EH (cell line): ENCODE measurements at places on chromosomes 4 and X.
A peak's percentile ranks its signal among the peaks of the same experiment; 100 is the strongest.

- DNase-seq: no peak
Observed at GRCh38 chr4:102454268-102454667, 46.9 kb upstream of the NFKB1 start.

GRCh38 chr4:48930654-48931053 lies 24.1 kb upstream of the OCIAD2 start:
- DNase-seq: no peak

GRCh38 chr4:37693450-37694190 lies 7.4 kb upstream of the RELL1 start:
- DNase-seq: peak; percentile 93

DNA sequence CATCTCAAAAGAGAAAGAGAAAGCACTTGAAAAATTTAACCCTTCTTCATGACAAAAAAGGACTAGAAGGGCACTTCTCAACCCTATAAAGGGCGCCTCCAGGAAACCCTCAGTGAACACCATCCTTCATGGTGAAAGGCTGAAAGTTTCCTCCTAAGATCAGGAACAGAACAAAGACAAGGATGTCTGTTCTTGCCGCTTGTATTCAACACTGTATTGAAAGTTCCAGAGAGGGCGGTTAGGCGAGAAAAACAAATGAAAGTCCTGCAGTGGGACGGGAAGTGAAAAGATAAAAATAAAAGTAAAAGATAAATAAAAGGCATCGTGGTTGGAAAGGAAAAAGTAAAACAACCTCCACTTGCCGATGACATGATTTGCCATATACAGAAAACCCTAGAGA lies 50.9 kb downstream of the RNF212 start:
- DNase-seq: no peak

DNA sequence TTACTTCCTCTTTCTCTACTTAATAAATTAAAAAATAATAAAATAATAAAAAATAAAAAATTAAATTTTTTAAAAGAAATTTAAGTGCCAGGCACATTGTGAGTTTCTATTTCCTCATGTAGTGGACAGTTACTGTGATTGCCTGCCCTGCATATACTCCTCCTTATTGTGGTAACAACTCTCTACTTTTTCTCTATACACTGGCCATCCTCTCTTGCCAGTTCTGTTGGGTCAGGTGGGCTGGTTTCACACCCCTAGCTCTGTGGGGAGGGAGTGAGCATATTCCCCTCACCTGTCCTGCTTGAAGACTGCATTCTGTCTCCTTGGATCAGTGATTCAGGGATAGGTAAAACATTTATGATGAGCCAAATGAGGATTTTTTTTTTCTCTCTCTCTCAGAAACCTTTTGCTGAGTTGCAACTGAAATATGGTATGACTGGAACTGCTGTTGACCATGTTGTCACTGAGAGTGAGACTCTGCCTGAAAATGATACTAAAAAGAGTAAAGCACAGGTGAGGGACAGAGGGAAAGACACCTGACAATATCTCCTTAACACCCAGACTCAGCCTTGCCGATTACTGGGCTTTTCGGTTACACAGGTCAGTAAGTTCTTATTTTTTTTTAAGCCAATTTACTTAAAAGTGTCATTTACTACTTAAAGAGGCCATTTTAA lies 37.2 kb downstream of the CXXC4 start:
- DNase-seq: no peak

GRCh38 chr4:33255507-33255906 lies 2535.3 kb downstream of the PCDH7 start:
- DNase-seq: no peak

GRCh38 chrX:111917591-111917990 lies 41.6 kb downstream of the TRPC5OS start:
- no peak for DNase-seq

GRCh38 chr4:127708985-127709384 lies 21.2 kb upstream of the SLC25A31 start:
- DNase-seq: peak; percentile 73

GRCh38 chr4:45471335-45471734 lies 652.5 kb downstream of the GABRG1 start:
- no peak for DNase-seq

DNA sequence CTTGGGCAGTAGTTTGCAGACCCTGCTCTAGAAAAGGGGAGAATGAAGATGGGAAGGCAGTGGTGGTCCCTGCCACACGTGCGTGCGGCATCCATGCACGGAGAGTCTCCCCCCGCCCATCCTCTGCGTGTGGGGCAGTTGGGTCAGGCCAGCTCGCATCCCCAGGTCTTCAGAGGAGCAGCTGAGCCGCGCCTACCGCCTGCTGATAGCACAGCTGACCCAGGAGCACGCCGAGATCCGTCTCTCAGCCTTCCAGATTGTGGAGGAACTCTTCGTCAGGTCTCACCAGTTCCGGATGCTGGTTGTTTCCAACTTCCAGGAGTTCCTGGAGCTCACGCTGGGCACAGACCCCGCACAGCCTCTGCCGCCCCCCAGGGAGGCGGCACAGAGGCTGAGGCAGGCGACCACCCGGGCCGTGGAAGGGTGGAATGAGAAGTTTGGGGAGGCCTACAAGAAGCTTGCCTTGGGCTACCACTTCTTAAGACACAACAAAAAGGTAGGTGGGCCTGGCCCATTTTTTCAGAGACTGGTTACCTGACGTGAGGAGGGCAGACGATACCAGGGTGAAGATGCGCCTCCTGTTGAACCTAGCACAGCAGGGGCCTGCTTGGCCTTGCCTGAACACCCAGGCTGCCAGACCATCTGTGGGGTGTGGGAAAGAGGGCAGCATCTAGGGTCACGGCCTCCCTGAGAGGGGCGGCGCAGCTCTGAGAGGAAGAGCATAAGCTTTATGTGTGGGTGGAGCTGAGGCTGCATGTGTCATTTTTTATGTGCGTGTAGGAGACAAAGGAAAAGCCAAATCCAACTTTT lies 2.6 kb downstream of the UVSSA start:
- DNase-seq: no peak

GRCh38 chr4:183702492-183702891 lies 43.4 kb downstream of the TRAPPC11 start:
- no peak for DNase-seq

GRCh38 chr4:175671491-175671934 lies 140.6 kb downstream of the GPM6A start:
- no peak for DNase-seq

DNA sequence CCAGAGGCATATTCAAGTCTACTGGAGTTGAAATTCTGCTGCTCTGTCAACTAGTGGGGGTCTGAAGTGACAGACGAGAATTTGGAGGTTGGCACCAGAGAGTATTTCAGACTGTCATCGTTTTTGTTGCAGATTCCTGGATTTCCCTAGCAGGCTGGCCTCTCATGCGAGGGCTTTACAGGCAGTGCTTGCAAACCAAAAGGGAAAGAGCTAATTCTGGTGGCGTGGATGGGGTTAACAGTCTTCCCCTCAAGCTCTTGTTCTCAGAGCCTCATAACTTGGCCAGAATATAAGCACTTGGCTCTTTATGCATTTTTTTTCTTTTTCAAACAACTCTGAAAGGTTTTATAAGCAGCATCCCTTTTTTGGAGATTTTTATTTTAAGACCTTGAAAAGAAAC lies at the start of gene SPARCL1:
SPARCL1 (minus strand) TSS at position 190 of the 400 bp plus-strand sequence. CDS start 29,802 bp downstream, outside the sequence.
- DNase-seq: peak; percentile 5

DNA sequence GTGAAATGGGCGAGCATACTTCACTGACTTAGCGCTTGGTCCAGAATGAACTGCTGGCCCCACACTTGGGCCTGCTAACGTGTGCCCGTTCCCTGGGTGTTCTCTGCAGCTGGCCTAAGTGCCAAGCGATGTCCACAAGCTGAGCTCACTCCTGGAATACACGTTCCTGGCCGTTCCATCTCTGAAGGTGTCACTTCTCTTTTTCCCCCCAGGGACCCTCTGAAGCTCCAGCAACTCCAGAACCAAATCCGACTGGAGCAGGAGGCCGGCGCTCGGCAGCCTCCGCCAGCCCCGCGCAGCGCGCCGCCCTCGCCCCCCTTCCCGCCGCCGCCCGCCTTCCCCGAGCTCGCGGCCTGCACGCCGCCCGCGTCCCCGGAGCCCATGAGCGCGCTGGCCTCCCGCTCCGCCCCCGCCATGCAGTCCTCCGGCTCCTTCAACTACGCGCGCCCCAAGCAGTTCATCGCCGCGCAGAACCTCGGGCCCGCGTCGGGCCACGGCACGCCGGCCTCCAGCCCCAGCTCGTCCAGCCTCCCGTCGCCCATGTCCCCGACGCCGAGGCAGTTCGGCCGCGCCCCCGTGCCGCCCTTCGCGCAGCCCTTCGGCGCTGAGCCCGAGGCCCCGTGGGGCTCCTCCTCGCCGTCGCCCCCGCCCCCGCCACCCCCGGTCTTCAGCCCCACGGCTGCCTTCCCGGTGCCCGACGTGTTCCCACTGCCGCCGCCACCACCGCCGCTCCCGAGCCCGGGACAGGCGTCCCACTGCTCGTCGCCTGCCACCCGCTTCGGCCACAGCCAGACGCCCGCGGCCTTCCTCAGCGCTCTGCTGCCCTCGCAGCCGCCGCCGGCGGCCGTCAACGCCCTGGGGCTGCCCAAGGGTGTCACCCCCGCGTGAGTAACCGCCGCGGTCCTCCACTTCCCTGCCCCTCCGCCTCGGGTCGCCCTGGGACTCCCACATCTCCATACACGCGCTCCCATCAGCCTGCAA lies 132.3 kb downstream of the CBR4 start:
- no peak for DNase-seq

DNA sequence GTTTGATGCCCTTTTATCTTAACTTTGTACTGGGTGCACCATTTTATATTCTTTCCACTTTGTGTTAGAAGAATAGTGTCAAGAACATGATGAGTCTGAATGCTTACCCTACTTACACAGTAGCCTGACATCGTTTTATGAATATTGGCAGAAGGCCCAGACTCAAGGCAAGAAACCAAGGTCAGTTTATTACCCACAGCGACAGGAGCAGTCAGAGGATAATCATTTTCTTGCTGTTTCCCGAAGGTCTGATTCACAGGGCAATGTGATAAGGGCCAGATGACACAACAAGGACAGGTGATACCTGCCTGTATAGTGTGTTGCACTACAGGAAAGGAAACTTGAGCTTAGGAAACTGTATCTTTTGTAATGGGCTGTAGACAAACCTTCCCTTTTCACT lies 417.4 kb downstream of the SPOCK3 start:
- DNase-seq: no peak
